CD4-positive, alpha-beta T cell (primary cell): ENCODE measurements at places on chromosomes 7 and 10. TPM values are rescaled to one million over a fixed set of nuclear protein-coding genes. Genes with fewer than 3 reads are reported as not detected.

GRCh38 chr7:142870147-142870559, 15.3 kb downstream of the EPHB6 start:
- DNase-seq, result no peak

DNA sequence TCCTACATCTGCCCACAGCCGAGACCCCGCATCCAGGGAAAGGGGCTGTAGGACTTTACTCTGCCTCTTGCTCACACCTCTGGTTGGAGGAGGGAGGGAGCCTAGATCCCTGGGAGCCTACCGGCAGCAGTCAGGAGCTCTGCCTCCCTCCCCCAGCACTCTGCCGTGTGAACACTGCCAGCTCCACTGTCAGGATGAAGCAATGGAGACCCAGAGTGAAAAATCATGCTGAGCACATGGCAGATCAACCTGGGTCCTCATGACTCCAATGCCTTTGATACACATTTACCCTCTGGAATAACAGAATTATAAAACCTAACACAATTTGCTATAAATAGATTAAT, 477.7 kb downstream of the TNS3 start:
- DNase-seq, result no peak

DNA sequence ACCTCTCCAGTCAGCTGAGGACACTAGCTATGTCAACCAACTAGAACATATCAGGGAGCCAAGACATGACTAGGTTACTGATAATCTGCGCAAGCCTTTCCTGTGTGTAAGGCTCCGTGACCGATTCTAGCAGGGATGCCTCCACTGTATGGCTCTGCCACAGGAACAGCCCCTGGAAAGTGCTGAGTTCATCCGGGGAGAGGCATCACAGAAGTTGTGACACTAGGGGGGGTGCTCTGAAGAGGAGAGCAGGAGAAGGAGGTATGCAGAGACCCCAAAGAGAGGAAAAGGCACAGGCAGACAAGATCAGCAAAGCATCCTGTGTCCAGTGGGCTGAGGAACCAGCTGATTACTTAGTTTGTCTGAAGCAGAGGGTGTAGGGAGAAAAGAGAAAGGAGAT, 13.5 kb downstream of the UPP1 start:
- DNase-seq, result no peak

DNA sequence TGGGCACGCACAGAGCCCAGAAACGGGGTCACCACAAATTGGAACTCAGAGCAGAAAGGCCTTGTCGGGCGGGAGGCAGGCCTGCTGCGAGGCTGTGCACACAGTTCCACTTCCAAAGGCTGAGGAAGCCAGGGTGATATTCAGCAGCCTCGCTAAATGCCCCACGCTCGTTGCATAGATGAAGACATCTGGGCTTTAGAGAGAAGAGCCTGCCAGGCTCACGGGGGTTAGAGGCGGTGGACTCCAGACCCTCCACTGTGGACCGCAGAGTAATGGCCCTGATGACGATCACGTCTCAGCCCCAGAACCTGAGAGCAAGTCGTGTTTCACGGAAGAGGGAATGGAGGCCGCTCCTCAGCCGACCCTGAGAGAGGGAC, 104.2 kb downstream of the DNAJB6 start:
- DNase-seq, result no peak

DNA sequence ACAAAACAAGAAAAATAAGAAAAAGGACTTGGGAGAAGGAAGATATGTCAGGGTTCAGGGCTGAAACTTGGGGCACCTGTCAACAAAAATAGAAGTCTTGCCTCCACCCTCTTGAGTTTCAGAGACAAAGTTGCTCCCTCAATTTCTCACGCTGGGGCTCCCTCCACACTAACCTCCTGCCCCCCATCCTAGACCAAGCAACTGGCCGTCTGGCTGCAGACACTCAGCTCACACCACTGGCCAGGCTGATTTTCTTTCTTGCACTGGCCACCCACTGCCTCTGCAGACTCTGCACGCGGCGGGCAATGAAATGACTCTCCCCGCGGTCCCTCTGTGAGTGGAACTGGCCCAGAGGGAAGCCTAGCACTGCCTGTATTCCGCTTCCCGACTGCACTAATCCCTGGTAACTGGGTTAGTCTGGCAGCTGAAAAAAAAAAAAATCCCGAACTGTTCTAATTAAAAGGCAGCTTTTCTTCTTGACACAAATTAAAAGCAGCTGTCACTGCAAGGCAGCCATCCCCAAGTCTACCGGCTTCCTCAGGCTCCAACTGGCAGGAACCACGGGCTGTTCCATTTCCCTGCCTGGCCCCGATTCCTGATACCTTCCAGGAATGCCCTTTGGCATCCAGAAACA, 83.5 kb downstream of the SPDYE5 start:
- no peak for DNase-seq

GRCh38 chr7:113408999-113409398, 290.6 kb upstream of the SMIM30 start:
- DNase-seq, result no peak

The UCN3 gene
- total RNA-seq, result not detected

DNA sequence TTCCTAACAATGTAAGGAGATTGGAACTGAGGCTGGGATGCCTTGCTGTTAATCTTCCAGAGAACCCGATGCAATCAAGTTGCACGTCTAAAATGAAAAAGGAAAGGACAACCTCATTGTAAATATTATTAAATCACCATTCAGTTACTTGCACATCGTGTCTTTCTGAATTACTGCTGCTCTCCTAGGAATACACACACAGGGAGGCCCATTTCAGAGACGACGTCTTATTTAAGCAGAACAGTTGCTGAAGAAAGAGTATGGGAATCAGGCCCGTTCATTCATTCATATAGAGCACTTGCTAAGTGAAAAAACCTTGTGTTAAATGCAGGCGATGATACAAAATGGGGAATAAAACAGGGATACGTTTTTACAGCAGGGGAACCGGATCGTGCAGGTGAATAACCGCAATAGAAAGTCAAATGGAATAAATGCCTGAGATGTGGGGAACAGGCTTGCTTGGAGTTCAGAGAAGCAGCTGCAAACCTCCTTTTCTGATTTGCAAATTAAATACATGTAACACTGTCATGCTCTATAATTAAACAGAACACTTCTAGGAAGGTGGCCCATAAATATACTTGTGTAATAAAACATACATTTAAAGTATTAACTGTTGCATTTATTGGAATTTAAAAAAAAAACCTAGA, 409.9 kb downstream of the GALNT17 start:
- DNase-seq, result no peak

- DNase-seq, result no peak
Measured at GRCh38 chr10:106457522-106457921, 707.0 kb downstream of the SORCS1 start.

- no peak for DNase-seq
Measured at GRCh38 chr10:33193701-33194521, 140.6 kb downstream of the NRP1 start.

- no peak for DNase-seq
Measured at GRCh38 chr10:91975438-91975837, 51.9 kb downstream of the BTAF1 start.

The NPFFR1 gene
- total RNA-seq, result not detected

DNA sequence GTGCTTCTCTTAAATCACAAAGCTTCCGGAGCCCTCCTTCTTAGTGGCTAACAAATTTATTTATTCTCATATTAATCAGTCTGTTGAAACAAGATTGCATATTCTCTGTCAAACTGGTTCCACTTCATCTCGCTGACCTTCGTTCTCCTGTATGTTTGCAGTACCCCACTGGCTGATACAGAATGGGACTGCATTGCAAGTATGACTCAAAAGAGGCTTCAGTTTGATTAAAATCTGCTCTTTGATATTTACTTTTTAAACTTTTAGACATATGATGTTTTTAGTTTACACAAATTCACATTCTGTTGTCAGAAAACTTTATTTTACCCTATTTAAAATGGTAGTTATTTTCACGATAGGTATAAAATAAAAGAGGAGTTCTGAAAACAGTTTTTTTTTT, 14.3 kb upstream of the ARHGAP12 start:
- no peak for DNase-seq

DNA sequence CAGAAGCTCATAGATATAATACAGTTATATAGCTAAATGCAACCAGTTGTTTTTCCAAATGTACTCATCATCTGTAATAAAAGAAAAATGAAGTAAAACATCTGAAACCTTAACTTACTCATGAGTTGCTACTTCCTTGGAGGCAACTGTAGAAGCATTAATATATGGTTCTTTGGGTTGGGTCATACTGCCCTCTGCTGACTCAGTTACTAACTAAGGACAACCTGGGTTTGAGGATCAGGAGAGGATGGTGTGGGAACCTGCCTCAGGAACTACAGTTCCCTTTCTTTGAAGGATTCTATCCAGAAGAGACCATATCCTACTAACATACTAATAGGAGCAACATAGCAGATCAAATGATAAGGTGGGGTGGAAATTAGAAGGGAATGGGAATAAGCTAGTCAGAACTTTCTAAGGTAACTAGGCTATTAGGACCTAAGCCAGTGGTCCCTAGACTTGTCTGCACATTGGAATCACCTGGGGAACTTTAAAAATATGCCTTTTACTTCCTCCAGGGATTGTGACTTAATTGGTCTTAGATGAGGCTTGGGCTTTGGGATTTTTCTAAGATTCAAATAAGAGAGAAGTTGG, 20.7 kb downstream of the COX15 start:
- DNase-seq, result no peak

DNA sequence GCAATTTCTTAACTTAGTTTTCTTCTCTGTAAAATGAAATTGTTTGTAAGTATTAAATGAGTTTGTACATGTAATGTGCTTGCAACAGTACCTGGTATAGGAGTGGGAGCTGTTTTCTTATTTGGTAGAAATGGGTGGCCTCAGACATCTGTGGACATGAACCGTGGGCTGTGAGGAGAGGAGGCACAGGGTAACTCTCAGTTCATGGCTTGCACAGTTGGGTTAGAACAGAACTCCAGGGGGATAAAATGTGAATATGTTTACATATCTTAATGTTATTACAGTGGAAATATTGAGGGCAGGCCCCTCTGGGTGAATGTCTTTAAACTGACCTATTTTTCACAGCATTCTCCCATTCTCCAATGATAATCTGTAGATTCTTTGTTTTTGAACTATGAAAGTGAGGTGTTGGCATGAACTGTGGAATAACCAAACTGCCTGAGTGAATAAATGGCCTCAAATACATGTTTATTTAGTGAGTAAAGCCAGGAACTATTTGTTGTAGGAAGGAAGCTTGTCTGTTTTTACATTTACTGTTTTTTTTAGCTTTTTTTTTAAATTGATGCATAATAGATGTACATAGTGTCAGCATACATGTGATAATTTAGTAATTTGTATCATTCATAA, 2.6 kb downstream of the ABCA13 start:
- no peak for DNase-seq
